GM23248 (cell line): ENCODE measurements at places on chromosomes 1 and 21. TPM values are rescaled to one million over a fixed set of nuclear protein-coding genes. Genes with fewer than 3 reads are reported as not detected.
A peak's percentile ranks its signal among the peaks of the same experiment; 100 is the strongest.

- DNase-seq: no peak
Measured at GRCh38 chr21:45516671-45517151, 25.5 kb downstream of the SLC19A1 start.

- no peak for DNase-seq
Measured at GRCh38 chr1:105359457-105359856, 1609.8 kb downstream of the AMY1C start.

GRCh38 chr1:214363386-214363785 is 82.4 kb downstream of the SMYD2 start:
- peak; percentile 65 for DNase-seq

- DNase-seq: no peak
Measured at GRCh38 chr1:28891256-28891655, 23.1 kb upstream of the EPB41 start.

- DNase-seq: no peak
Measured at GRCh38 chr1:5296095-5296494, 641.7 kb downstream of the AJAP1 start.

- DNase-seq: peak; percentile 24
Measured at GRCh38 chr1:229437443-229437842, 3.5 kb upstream of the ACTA1 start.

- DNase-seq: peak; percentile 38
Measured at GRCh38 chr1:67440339-67440738, 10.1 kb upstream of the SERBP1 start.

GRCh38 chr1:10399444-10399941 is 629 bp downstream of the PGD start:
- DNase-seq: peak; percentile 85

GRCh38 chr1:84365225-84366221 is 32.8 kb upstream of the DNASE2B start:
- DNase-seq: peak; percentile 95

DNA sequence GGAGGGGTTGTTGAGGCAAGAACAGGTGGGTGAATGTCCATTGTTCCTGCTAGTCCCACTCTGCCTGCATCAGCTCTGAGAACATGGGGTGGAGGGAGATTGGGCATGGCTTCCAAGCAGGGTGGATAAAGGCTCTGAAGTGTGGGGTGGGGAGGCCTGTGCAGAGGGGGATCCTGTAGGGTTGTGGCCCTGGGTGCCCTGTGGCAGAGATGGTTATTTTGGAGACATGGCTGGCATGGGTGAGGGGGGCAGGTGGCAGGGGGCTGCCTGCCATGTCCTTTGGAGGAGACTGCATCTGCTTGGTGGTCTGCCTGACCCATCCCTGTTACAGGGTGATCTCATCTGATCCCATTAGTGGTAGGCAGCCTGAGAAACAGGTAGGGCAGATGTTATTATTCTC is 11.2 kb downstream of the MYOG start:
- no peak for DNase-seq

GRCh38 chr1:18557621-18558465 is 72.8 kb upstream of the PAX7 start:
- DNase-seq: peak; percentile 40

DNA sequence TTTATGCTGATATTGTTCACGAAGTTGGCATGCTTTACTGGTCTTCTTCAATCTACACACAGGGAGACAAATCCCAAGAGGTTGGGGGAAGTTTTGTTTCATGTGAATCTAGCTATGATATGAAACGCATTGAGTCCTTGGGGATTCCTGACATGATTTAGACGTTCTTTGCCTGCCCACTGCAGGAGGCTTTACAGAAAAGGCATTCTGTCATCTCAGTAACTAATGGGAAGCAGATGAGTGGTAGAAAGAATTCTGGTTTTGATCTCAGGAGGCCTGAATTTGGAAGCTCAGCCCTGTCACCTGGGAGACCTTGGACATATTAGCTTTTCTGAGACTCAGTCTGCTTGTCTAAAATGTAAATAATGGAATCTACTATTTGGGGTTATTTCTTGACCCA is 383.0 kb upstream of the NFIA start:
- DNase-seq: no peak

DNA sequence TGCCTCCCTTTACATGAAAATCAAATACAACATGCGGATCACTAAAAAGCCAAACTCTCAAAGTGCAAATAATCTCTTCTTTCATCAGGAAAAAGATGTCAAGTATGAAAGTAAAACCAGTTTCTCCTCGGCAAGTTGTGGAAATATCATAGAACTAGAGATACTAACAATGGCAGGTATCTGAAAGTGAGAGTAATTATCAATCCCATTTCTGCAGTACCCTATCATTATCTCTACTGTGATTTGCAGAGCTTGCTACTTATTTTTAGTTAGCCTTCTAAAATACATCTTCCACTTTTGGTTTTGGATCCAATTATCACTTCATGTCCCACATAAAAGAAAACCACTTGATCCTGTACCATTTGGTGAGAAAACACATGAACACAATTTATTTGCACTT is 3.0 kb downstream of the TP53BP2 start:
- DNase-seq: no peak

- DNase-seq: no peak
Measured at GRCh38 chr1:234489007-234489697, 10.2 kb upstream of the TARBP1 start.

DNA sequence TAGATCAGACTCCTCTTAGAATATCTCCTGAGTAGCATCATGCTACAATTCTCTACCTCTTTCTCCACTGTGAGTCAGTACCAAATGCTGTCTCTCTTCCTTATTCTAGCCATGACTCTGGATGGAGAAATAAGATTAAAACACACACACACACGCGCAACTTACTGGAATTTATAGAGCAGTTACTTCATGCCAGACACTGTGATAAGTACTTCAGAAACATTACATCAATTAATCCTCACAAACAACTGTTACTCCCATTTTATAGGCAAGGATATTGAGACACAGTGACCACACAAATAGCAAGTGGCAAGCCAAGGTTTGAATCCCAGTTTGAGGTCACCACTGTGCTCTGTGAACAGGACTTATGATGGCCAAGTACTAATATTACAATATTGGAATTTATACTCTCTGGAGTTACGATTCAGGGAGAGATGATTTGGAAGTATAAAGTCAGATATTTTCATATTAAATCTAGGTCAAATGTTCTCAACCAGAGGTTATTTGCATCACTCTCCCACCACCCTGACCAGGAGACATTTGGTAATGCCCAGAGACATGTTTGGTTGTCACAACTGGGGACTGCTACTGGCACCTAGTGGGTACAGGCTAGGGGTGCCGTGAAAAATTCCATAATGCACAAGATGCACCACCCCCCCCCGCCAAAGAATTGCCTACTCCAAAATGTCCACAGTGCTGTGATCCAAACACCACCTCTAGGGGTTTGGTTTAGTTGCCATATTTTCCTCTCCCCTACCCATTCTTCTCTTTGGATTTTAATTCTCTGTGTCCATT is 221.6 kb downstream of the LTN1 start:
- DNase-seq: peak; percentile 45

- no peak for DNase-seq
Measured at GRCh38 chr1:11704194-11704529, 12.7 kb downstream of the DRAXIN start.

DNA sequence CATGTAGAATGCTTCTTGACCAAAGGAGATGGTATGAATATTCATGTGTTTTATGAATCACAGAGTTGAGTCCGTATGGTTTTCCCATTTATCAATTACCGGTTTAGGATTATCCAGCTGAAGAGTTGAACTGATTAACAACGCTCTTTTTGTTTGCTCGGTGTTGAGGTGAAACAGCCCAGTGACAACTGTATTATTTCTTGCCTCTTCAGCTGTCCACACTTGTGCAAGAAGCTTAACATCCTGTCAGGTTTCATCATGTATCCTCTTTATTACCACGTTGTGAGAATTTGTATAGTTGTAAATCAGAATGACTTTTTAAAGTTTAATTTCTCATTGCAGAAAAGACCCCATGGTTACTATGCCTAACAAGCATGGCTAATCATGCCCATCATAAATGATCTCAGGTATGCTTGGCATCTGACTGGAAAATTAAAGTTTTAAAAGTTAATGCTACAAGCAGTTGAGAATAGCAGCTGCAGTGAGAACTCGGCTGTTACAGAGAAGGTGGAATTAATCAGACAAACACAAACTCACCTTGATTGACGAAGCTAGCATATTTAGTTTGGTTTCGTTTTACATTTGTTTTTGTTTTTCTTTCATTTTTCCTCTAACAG is 563.2 kb upstream of the ADGRL2 start:
- DNase-seq: no peak

DNA sequence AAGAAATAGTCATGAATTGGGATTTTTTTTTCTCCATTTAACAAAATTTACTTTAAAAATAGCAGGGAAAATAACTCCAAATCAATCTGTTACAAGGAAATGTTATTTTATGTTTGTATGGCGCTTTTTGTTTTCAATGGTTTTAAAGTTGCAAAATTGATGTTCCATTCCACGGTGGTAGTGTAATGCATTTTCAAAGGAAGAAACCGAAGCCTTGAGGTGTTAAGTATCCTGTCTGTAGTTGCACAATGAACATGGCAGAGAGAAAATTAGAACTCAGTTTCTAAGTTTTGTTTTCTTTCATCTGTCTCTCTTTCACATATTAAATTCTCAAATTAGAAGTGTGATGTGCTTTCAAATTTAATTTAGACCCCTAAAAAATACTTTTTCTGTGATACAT is 841.8 kb downstream of the USP25 start:
- DNase-seq: peak; percentile 32

DNA sequence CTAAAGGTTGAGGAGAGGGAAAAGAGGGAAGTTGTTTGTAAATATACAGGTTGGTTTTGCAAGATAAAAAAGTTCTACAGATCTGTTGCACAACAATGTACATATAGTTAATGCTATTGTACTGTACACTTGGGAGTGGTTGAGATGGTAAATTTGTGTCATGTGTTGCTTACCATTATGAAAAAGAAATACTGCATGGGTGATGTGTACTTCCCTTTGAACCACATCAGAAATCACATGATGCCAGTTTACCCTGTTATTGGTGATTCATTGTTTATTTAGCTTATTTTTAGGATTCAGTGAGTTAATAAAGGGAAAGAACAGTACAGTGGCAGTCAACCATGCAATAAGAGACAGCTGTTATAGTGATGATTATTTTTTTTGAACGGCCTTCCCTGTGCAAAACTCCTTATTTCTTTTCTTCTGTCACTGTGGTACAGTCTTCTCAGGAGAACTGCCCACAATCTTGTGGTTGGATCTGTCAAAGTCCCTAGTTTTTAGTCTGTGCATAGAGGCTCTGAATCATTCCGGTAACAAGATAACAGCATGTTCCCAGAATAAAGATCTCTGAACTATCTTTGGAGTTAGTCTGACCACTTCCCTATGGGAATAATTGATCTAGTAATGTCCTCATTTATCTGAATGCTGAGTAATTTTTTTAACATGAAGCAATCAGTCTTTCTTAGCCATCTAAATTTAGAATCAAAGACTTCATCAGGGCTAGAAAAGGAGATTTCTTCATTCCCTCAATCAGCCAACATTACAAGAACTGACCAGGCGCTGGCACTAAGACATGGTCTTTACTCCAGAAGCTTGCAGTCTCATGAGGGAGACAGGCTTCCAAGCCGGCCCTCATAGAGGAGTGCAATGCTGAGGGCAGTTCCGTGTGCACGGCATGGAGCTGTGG is 84.2 kb downstream of the SH3GLB1 start:
- peak; percentile 74 for DNase-seq

GRCh38 chr21:45642122-45642813 is 1.3 kb upstream of the PCBP3 start:
- peak; percentile 15 for DNase-seq

PTGFR gene
- 11.9 and 13.3 TPM in 2 replicates for total RNA-seq

ZNF648 gene
- not detected in 2 replicates for total RNA-seq
